ENCODE measurements at places on chromosomes 6 and 20.

DNA sequence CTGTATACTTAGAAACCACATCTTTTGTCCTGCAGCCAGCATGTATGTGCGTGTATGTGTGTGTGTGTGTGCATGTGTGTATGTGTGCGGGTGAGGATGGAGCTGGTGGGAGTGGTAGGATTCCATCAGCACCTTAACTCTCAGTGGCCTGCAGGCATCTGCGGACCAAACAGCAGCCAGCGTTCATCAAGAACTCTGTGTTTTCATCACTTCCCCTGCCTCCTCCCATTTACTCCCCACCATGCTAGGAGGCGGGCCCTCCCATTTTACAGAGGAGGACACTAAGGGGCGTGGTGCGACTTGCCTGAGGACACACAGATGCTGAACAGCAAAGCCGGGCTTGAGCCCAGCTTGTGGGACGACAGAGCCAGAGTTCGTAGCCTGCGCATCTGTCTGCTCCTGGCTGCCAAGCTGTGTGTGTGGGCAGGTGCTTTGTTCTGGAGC, 8.9 kb downstream of the VSTM2L start:
- no peaks in the 10 kb centered on the region for H3K36me3 ChIP-seq
- peaks cover 31% of the 10 kb centered on the region for H3K27me3 ChIP-seq
- H3K27ac ChIP-seq = no peak overlapping the region
- DNase-seq = peak; percentile 70
- H3K4me3 ChIP-seq = no peak overlapping the region

DNA sequence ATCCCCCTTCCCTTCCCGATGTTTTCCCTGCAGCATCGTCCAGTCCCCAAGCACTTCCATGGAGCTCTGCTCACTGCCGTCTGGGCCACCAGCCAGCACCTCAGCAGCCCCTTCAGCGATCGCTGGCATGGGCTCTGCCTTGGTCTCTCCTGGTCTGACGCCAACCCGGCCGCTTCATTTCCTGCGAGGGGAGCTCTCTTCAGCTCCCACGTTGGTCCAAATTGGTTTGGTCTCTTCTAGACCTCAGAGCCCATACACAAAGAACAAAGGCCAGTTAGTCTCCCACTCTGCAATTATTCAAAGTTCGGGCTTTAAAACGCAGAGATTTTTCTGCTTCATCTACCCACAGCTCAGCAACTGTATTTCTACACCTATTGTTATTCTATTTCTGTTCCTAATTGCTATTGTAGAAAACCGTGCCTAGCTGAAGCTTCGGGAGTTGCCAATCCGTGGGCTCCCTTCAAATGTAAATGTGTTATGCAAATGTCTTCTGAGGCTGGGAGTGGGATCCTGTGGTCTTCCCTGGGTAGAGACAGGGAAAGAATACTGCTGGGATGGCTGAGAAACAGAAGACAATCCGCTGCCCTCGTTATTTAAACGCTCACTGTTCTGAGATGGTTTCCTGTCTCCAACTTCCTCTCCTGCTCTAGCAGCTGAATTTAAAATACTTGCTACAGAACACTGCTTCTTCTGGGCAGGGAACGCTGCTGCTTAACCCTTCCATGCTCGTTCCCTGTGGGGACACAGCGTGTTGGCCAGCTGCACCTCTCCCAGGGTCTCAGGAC, 154.2 kb upstream of the QKI start:
- peak; percentile 60 for DNase-seq
- H3K4me1 ChIP-seq = peaks cover 56% of the 10 kb centered on the region
- peak overlapping the region; percentile 73 for H3K4me3 ChIP-seq

- no peaks in the 10 kb centered on the region for H3K4me1 ChIP-seq
- H3K27ac ChIP-seq = no peak overlapping the region
- DNase-seq = no peak
- H3K27me3 ChIP-seq = no peaks in the 10 kb centered on the region
Observed at GRCh38 chr6:20044883-20045282, 167.4 kb downstream of the MBOAT1 start.

- no peaks in the 10 kb centered on the region for H3K27me3 ChIP-seq
- DNase-seq = peak; percentile 8
- H3K27ac ChIP-seq = no peak overlapping the region
- H3K4me3 ChIP-seq = no peak overlapping the region
Observed at GRCh38 chr6:36955671-36956445, 1.3 kb downstream of the PI16 start.

- H3K4me3 ChIP-seq = no peak overlapping the region
- H3K4me1 ChIP-seq = peaks cover 6% of the 10 kb centered on the region
Observed at GRCh38 chr20:17612287-17612991, 42.6 kb downstream of the DSTN start.

- peak overlapping the region; percentile 69 for H3K4me3 ChIP-seq
- no peaks in the 10 kb centered on the region for H3K36me3 ChIP-seq
- peaks cover 95% of the 10 kb centered on the region for H3K27me3 ChIP-seq
- DNase-seq = peak; percentile 71
- no peak overlapping the region for H3K27ac ChIP-seq
- peaks cover 5% of the 10 kb centered on the region for H3K4me1 ChIP-seq
Observed at GRCh38 chr6:29828471-29828797, 809 bp downstream of the HLA-G start.

DNA sequence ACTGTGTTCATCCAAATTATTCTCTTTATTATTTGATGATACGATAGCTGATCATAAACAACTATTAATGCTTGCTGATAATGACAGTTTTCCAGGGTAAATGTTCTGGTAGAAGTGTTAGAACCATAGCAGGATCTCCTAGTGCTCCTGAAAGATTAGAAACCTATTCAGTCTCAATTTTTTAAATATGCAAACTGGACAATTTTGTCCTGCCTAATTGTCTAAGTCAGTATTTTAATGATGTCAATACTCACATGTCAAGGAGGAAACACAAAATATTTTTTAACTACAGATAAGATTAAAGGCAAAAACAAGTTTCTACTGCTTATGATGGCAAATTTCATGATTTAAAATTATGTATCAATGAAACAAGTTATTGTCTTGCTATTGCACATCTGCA, 233.9 kb downstream of the RFPL4B start:
- no peaks in the 10 kb centered on the region for H3K27me3 ChIP-seq
- no peak overlapping the region for H3K4me3 ChIP-seq
- H3K36me3 ChIP-seq = no peaks in the 10 kb centered on the region
- DNase-seq = no peak
- H3K27ac ChIP-seq = no peak overlapping the region

GRCh38 chr20:42260184-42260583, 642.0 kb upstream of the CHD6 start:
- DNase-seq = no peak
- no peak overlapping the region for H3K4me3 ChIP-seq
- H3K27me3 ChIP-seq = no peaks in the 10 kb centered on the region
- no peak overlapping the region for H3K27ac ChIP-seq
- H3K4me1 ChIP-seq = no peaks in the 10 kb centered on the region

DNA sequence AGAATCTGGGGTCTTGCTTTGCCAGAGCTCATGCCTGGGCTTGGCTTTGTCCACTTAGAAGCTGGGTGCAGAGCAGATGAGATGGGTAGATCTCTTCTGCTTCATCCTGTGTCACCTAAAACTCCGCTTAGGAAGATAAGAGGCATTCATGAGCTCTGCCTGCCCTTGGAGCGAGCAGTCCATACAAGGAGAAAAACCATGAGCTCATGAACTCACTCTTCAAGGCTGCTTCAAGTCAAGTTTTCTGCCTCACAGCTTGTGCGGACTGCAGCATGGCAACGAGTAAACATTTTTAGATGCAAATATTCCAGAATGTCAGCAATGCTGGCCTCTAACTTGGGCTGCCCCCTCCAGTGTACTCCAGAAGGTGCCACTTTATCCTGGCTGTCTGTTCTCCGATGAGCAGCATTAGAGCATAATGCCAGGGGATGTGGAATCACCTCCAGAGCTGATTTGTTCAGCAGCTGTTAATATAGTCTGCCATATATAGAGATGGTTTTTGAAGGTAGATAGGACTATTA, 10.7 kb upstream of the UQCC2 start:
- H3K4me1 ChIP-seq = peaks cover 21% of the 10 kb centered on the region
- no peaks in the 10 kb centered on the region for H3K36me3 ChIP-seq
- H3K27me3 ChIP-seq = peaks cover 4% of the 10 kb centered on the region
- no peak overlapping the region for H3K27ac ChIP-seq
- no peak overlapping the region for H3K4me3 ChIP-seq

DNA sequence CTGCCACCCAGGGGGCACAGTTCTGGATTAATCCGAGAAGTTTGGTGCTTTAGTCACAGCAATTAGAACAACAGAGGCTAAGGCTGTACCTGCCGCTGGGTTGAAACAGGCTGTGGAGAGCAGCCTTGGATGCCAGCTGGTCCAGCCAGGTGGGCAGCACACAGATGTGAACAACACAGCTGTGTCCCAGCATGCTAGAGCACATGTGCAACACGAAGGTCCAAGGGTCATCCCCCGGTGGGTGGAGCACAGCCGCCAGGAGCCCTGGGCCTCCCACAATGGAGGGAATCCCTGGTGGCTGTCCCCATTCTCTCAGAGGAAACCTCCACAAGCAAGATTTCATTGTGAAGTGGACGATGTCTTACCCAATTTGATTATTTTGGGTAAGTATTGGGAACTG, 99.2 kb upstream of the SYNDIG1 start:
- no peak overlapping the region for H3K4me3 ChIP-seq
- no peaks in the 10 kb centered on the region for H3K27me3 ChIP-seq
- H3K27ac ChIP-seq = no peak overlapping the region
- DNase-seq = no peak

GRCh38 chr6:46052479-46052878, 36.8 kb upstream of the CLIC5 start:
- H3K27ac ChIP-seq = no peak overlapping the region
- peaks cover 24% of the 10 kb centered on the region for H3K4me1 ChIP-seq
- no peak for DNase-seq
- H3K36me3 ChIP-seq = peaks cover 9% of the 10 kb centered on the region

All from WTC11 (cell line).